ENCODE measurements at places on chromosomes 3 and 15.

- H3K4me3 ChIP-seq = peak overlapping the region; percentile 44
- peaks cover 22% of the 10 kb centered on the region for H3K4me1 ChIP-seq
- no peaks in the 10 kb centered on the region for H3K27me3 ChIP-seq
Observed at GRCh38 chr3:129173206-129173605, 10.5 kb downstream of the CNBP start.

DNA sequence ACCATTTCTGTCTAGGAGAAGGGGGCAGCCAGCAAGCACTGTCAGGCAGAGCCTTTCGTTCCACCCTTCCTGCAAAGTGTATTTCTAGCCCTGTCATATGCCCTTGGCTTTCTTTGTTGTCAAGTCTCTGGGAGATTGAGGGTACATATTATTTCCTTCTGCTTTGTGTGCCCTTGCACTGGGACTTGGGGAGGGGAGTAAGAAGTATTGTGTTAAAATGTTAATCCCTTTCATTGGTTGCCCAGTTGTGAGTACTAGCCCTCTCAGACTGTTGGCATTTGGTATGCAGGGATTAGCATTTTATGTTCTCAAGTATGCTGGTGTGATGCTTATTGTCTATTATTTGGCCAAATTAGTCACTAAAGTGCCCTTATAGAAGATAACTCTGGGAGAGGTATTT, 63.9 kb downstream of the RBM6 start:
- H3K27ac ChIP-seq = no peak overlapping the region
- no peak overlapping the region for H3K4me3 ChIP-seq
- H3K4me1 ChIP-seq = no peaks in the 10 kb centered on the region
- no peak for DNase-seq

GRCh38 chr3:32238453-32239306, at the start of gene CMTM8:
Gene CMTM8 (plus strand): TSS chr3:32238680. CDS start chr3:32238973, 293 bp downstream.
- no peak for DNase-seq
- H3K36me3 ChIP-seq = no peaks in the 10 kb centered on the region
- H3K27ac ChIP-seq = no peak within 1 kb of the TSS
- H3K4me3 ChIP-seq = peak within 1 kb of the TSS; percentile 78

DNA sequence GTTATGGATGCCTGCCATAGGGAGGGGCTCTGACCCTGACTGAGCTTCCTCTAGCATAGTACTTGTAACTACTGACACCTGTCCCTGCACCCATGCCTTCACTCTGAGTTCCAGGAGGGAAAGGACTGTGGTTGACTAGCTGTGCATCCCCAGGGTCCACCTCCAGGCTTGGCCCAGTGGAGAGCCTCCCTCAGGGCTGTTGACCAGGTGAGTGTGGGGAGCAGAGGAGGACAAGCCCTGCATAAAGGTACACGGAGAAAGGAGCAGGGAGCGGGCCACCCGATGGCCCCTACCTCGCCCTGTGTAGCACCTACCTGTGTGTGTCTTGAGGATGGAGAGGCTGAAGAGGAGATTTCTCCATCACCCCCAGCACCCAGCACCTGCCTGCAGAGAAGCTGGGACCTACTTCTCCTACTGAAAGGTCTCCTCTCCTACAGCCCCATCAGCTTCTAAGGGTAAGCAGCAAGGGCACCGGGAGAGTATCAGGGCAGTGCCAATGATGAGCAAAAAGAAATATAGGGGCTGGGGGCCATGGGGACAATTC, 6.7 kb upstream of the LTF start:
- H3K27me3 ChIP-seq = no peaks in the 10 kb centered on the region
- H3K4me1 ChIP-seq = no peaks in the 10 kb centered on the region
- peak; percentile 61 for DNase-seq
- no peak overlapping the region for H3K4me3 ChIP-seq
- no peak overlapping the region for H3K27ac ChIP-seq

DNA sequence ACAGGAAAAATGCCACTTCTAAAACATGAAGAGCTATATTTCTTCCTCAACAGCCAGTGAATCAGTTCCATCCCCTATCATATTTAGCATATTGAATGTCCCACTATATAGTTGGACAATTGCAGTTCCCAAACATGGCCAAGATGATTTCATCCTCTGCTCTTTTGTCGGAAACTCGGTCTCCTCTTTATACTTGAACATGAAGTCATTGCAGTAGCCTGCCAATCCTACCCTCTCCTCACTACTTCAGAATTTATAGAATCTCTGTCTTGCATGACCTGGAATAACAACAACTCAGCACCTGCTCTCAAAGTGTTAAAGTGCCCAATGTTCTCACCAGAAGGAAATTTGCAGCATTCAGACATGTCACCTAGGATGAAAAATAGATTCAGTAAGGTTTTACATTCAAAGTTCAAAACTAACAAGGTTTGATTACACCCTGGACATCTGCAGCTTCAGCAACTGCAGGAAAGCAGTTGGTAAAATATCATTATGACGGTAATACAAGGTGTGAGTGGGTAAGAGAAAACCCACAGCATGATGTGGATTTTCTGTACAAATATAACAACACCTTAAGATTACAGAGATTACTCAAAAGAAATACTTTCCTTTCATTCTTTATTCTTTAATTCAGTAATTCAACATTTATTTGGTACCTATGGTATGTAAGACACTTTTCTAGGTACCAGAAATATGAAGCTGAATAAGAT, 52.5 kb downstream of the TP63 start:
- H3K27ac ChIP-seq = no peak overlapping the region
- no peaks in the 10 kb centered on the region for H3K27me3 ChIP-seq
- no peak for DNase-seq
- no peaks in the 10 kb centered on the region for H3K4me1 ChIP-seq
- H3K36me3 ChIP-seq = no peaks in the 10 kb centered on the region
- H3K4me3 ChIP-seq = no peak overlapping the region

- H3K27ac ChIP-seq = no peak overlapping the region
- peaks cover 46% of the 10 kb centered on the region for H3K36me3 ChIP-seq
- no peaks in the 10 kb centered on the region for H3K27me3 ChIP-seq
- H3K4me3 ChIP-seq = no peak overlapping the region
- no peaks in the 10 kb centered on the region for H3K4me1 ChIP-seq
- no peak for DNase-seq
Observed at GRCh38 chr3:183812761-183813445, 12.5 kb downstream of the MAP6D1 start.

DNA sequence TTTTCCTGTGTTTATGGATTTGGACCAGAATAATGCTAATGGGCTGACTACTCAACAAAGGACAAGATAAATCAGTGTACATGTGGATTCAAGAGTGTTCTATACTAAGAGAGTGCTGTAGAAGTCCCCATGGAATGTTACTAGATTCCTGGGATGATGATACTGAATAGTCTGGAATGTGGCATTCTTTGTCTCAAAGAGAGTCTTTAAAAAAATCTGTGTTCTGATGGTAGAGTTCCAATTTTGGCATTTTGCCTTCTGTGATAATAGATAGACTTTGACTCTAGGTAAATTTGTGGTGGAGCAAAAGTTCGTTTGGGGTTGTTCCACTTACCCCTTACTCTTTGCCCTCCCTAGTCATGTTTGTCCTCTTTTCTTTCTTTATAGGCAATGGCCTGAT, 43.7 kb downstream of the NMD3 start:
- no peaks in the 10 kb centered on the region for H3K4me1 ChIP-seq
- no peak overlapping the region for H3K4me3 ChIP-seq
- H3K27ac ChIP-seq = no peak overlapping the region
- H3K36me3 ChIP-seq = peaks cover 8% of the 10 kb centered on the region

DNA sequence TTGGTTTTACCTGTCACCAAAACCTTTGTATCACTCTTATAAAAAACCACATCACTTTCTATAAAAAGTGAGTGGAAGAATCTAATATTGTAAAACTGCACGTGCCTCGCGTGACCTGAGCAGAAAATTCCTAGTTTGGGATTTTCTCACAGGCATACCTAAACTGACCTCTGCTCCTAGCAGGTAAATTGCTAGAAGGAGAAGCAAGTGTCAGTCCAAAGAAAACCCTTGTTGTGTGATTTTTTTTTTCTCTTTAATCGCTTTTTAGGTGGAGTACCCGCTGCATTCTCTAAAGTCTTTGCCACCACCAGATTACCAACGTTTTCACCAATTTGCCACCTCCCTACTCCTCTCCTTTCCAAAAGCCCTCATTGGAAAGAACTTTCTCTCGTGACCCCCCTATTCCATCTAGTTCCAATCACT, 534 bp upstream of the UBE2E1 start:
- peaks cover 14% of the 10 kb centered on the region for H3K4me1 ChIP-seq
- no peaks in the 10 kb centered on the region for H3K27me3 ChIP-seq
- H3K27ac ChIP-seq = peak overlapping the region; percentile 66
- no peak for DNase-seq

DNA sequence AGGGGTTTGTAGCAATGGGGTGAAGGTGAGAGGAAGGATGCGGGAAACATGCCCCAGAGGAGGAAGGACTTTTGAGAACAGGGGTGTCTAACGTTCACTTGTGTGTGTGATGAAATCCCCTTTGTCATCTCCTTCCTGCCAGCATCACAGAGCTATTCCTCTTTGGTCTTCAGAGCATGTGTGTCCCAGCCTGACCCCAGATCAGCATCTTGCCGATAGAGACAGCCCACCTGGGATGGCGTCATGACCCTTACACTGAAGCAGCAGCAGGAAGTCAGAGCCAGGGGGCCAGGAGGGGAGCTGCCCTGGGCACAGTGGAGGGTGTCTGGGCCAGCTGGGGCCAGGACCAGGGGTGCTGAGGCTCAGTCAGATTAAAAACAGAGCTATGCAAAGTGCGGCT, 29.9 kb upstream of the GRIP2 start:
- H3K27ac ChIP-seq = no peak overlapping the region
- H3K4me1 ChIP-seq = no peaks in the 10 kb centered on the region
- no peaks in the 10 kb centered on the region for H3K27me3 ChIP-seq
- H3K4me3 ChIP-seq = no peak overlapping the region
- no peak for DNase-seq

- H3K4me3 ChIP-seq = no peak overlapping the region
- H3K27ac ChIP-seq = no peak overlapping the region
- H3K36me3 ChIP-seq = no peaks in the 10 kb centered on the region
Observed at GRCh38 chr3:157074981-157075380, 85.0 kb downstream of the CCNL1 start.

DNA sequence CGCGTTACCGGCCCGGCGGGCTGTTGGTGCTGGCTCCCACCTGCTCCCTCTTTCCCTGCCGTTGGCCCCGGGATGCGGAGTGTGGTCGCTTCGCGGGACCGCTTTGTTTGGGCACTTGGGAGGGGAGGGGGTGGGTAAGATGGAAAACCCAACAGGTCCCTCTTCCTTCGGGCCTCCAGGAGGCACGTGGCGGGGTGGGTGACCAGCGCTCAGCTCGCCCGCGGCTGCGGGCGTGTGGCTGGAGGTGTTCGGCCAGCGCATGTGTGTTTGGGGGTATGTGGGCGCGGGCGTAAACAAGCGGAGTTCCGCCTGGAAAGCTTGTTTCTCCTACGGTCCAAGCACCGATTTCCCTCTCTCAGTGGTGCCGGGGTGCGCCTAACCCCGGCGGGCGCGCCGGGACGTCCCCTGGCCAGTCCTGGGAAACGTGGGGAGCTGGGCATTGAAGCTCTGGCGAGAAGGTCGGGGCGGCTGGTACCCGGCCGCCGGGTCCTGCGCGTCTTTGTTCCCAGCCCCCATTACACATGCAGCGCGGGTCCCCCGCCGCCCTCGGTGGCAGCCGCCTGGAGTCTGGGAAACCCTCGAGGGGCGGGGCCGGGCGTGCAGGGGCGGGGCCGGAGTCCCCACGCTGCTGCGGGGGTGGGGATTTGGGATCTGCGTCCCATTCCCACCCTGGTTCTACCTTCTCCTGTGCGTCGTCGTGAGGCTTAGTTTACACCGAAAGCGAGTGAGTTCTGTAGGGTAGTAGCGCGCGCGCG, 1.4 kb downstream of the ACVR2B start:
- no peaks in the 10 kb centered on the region for H3K36me3 ChIP-seq
- peak overlapping the region; percentile 61 for H3K27ac ChIP-seq
- H3K4me3 ChIP-seq = peak overlapping the region; percentile 88
- peaks cover 4% of the 10 kb centered on the region for H3K4me1 ChIP-seq
- peak; percentile 83 for DNase-seq

GRCh38 chr3:3552761-3553160, 246.5 kb upstream of the LRRN1 start:
- H3K4me1 ChIP-seq = no peaks in the 10 kb centered on the region
- no peaks in the 10 kb centered on the region for H3K36me3 ChIP-seq
- H3K4me3 ChIP-seq = no peak overlapping the region
- DNase-seq = no peak
- no peak overlapping the region for H3K27ac ChIP-seq
